ENCODE measurements at places on chromosomes 16 and 17.
A peak's percentile ranks its signal among the peaks of the same experiment; 100 is the strongest.

DNA sequence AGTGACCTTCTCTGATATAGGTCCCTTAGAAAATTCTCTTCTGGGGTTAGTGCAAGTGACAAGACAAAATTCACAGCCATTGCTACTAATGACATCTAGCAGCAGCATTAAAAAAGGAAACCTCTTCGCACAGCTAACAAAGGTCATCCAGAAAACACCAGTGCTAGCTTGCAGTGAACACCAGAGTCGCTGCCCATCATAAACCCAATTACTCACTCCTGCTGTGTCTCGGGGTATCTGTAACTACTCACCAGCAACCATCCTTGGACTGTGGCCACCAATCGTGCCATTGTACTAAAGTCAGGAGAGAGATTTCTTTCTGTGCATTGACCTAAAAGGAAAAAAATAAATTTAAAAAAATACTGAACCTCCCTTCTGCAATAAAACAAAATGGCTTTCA, 1494.7 kb upstream of the CDH8 start:
- DNase-seq: no peak

DNA sequence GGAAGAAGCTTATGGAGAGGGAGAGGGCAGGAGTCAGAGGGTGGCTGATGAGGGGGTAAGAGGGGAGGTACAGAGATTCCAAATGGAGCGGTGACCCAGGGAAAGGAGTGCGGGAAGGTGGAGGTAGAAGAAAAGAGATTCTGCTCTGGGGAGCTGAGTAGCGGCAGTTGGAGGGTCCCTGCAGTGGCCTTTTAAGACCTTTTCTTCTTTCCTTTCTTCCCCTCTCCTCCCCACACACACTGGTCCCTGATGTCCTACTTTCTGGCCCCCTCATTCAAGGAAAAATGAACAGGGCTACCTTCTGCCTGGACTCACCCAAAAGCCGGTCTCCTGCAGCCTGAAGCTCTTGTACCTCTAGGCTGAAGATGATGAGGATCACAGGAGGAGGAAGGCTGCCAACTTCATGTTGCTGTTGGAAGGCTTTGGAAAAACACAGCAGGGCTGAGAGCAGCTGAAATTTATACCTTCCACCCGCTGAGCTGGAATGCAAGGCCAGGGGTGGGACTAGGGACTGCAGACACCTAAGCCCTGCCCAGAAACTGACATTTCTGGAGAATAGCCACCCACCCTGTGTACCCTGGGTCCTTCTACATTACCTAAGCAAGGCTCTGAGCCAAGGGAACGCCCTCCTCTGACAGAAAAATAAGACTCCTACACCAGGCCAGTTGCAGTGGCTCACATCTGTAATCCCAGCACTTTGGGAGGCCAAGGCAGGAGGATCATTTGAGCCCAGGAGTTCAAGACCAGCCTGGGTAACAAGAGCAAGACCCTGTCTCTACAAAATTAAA, 9.4 kb upstream of the HEATR6 start:
- DNase-seq: no peak

GRCh38 chr16:17324451-17324850, 146.3 kb downstream of the XYLT1 start:
- no peak for DNase-seq

- DNase-seq: no peak
Observed at GRCh38 chr17:76233588-76234353, 6.5 kb downstream of the RNF157 start.

DNA sequence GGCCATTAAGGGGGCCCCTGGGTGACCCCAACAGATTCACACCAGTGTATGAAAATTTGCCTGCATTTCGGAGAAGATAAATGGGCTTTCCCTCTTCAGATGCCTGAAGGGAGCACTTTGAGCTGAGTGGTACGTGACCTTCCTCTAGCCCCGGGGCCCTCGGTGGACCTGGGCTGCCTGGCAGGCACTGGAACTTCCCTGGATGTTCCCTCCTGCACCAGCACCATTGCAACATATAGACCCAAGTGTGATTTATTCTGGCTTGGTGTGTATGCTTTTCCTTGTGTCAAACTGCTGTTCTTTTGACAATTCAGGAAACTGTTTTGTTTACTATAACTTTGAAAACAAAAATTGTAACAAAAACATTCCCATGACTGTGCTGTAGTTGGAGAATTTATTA, 93.8 kb downstream of the TNFRSF13B start:
- no peak for DNase-seq

GRCh38 chr17:10063730-10064241, 134.6 kb downstream of the GAS7 start:
- no peak for DNase-seq

DNA sequence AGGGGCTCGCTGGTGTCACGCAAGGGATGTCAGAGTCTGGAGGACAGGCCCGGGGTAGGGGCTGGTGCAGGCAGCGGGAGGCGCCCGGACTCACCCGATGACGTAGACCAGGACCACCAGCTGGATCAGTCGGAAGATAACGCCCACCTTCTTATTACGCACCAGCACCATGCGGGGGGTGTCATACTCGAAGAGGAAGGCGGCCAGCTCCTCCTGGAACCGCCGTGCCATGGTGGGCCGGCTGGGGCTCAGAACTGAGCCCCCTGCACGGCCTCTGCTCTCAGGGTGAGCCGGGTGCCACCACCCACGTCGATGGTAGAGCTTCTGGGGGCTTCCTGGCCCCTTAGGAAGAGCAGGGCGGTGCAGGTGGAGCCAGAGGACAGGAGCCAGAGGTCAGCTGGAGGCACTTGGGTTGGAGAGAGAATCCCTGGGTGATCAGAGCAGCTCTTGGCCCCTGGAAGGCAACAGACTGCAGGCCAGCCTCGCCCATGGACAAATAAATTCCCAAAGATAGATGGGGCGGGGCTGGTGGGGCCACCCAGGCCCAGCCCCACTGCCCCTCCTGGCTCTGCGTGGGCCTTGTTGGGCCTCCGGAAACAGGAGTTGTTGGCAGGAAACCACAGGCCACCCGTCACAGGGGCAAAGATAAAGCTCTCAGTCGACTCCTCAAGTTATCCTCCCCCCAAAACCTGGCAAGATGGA, at the start of gene P2RX1:
TSS of gene P2RX1 (minus strand) at position 471 of the 702 bp plus-strand sequence. CDS start at position 231, 240 bp downstream.
- no peak for DNase-seq

DNA sequence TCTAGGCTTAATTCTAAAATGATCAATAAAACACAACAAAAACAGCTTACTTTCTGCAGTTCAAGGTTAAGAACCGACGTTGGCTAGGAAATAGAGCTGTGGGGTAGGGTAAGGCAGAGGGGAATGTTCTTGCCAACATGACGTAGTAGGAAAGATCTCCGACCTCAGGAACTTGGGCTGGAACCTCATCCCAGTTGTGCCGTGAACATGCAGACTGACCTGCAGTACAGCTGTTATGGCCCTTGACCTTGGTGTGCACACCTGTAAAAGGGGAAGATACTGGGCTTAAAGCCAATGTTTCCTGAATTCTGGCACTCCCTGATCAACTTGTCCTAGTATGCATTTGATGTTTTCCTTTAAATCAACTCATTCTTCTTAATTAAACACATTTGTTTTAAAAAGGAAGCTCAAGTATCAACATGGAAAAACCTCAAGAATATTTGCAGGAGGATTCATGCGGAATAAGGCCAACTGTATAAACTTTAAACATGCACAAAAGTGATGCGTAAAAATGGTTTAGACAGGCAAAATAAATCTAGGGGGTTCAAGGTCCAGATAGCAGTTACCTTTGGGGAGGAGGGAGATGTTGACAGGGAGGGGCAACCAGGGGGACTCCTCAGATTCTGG, 14.2 kb upstream of the SLC6A2 start:
- DNase-seq: no peak

GRCh38 chr17:66444031-66444430, 141.6 kb downstream of the PRKCA start:
- no peak for DNase-seq

- no peak for DNase-seq
Observed at GRCh38 chr16:47565454-47565853, 104.3 kb downstream of the PHKB start.

DNA sequence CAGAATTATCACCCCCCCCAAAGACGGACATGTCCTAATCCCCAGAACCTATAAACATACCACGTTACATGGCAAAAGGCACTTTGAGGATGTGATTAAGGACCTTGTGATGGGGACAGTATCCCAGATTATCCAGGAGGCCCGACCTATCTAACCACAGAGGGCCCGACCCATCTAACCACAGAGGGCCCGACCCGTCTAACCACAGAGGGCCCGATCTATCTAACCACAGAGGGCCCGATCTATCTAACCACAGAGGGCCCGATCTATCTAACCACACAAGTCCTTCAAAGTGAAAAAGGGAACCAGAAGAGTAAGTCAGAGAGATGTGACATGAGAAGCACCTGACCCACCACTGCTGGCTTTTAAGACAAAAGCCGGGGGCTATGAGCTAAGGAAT, 56.8 kb downstream of the ANKFY1 start:
- no peak for DNase-seq

DNA sequence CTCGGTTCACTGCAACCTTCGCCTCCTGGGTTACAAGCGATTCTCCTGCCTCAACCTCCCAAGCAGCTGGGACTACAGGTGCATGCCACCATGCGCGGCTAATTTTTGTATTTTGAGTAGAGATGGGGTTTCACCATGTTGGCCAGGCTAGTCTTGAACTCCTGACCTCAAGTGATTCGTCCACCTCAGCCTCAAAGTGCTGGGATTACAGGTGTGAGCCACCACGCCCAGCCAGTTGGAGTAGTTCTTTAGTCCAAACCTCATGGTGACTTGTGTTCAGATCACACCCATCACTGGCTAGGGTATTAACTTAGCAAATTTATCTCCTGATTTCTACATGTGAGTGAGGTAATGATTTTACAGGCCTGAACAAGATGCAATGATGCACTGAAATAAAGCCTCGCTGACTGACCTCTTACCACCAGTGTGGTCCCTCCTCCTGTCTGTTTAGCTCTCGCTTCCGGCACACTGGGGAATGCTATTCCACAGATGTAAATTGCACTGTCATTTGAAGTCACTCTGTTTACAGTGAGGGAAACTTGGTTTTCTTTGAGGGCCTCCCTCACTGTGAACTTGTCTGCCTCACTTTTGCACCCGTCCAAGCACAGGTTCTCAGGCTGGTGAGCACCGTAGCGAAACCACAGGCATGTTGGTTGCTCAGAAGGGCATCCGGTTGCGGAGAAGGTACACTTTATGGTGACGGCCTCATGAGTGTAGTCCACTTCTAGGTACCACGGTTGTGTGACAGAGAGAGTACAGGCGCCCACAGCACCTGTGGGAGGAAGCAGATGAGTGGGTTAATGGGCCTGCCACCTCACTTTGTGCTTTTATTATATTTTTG, 5.5 kb downstream of the IGSF6 start:
- DNase-seq: peak; percentile 45

DNA sequence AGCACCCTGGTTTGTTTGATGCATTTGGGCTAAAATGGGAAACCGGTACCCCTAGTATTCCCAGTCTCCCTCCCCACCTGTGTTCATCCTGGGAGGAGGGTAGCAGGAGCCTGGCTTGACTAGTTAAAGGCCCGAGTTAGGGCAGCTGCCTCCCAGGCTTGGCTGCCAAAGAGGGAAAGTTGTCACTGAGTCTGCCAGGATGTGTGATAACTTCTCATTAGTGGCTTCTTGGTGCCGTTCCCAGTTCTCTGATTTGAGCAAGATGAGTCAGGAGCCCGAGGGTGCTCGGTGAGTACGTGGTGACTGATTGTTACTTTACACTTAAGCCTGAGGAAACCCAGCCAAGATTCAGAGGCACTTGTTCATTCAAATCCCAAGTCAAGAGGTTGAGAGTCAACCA, 2.5 kb downstream of the KRT32 start:
- no peak for DNase-seq

- no peak for DNase-seq
Observed at GRCh38 chr17:68102318-68102758, 66.8 kb downstream of the KPNA2 start.

- no peak for DNase-seq
Observed at GRCh38 chr16:1494129-1494640, 1.0 kb downstream of the TELO2 start.

DNA sequence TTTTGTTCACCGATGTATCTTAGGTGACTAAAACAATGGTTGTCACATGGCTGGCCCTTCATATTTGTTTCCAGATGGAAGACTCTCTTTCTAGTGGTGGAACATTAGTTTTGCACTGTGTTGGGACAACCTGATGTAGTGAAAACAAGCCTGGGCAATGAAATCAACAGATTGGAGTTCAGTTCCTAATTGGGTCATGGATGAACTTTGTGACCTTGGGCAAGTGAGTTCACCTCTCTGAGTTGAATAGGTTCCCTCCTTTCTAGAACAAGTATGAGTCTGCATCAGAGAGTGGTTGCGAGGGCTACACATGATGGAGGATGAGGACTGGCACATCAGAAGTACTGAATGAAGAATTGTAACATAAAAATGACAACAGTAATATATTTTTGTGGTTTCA, 2.1 kb upstream of the NKD1 start:
- no peak for DNase-seq

DNA sequence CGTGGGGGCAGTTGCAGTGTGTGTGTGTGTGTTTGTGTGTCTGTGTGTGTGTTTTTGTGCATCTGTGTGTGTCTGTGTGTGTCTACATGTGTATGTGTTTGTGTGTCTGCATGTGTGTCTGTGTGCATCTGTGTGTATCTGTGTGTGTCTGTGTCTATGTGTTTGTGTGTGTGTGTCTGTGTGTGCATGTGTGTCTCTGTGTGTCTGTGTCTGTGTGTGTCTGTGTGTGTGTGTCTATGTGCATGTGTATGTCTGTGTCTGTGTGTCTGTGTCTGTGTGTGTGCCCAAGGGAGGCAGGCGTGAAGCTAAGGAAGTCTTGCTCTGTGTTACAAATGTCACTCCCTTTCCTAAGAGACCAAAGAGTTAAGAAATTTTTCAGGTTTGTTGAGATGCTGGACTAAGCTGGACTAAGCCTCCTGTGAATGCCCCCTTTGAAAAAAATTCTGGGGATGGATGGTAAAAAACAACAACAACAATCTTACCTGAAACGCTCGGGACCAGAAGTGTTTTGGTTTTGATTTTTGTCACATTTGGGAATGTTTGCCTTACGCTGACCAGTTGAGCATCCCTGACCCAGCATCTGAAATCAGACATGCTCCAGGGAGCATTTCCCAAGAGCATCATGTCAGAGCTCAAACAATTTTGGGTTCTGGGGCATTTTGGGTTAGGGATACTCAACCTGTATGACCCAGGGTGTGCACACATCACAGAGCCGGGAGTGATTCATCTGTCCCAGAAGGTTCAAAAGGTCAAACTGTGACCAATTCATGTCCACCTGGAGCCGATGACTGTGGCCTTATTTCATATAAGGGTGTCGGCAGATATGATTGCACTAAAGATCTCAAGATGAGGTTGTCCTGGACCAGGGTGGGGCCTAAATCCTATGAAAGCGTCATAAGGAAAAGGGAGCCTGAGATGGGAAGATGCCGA, 48.6 kb upstream of the ZNF469 start:
- DNase-seq: no peak

DNA sequence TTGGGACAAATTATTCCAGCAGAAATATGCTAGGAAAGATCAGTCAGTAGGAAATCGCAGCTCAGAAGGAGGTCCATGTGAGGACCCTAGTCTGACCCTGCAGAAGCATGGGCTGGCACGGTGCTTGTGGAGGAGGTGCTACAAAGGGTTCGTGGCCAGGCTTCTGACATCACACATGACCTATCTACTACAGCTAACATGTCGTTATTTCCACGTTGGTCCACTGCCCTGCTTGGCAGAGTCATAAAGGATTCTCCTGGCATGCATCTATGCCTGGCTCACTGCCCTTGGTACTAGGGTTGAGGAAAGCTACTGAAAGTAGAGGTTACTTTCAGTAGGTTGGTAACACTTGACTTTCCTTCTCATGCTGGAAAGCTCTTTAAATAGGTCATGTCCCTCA, 118.1 kb upstream of the SHISA6 start:
- no peak for DNase-seq

Measured in memory B cell (primary cell).